ENCODE measurements at places on chromosomes 3 and 15. TPM values are rescaled to one million over a fixed set of nuclear protein-coding genes. Genes with fewer than 3 reads are reported as not detected.

- peak; percentile 72 for DNase-seq
Measured at GRCh38 chr3:165837058-165837525, at the start of gene BCHE. Gene BCHE, minus strand, starts transcription at chr3:165837423. Its CDS starts 6,390 bp downstream, at chr3:165831033.

- DNase-seq, result peak; percentile 52
Measured at GRCh38 chr3:30673425-30674341, 67.3 kb downstream of the TGFBR2 start.

- DNase-seq, result no peak
Measured at GRCh38 chr3:195156286-195156890, 114.6 kb downstream of the XXYLT1 start.

DNA sequence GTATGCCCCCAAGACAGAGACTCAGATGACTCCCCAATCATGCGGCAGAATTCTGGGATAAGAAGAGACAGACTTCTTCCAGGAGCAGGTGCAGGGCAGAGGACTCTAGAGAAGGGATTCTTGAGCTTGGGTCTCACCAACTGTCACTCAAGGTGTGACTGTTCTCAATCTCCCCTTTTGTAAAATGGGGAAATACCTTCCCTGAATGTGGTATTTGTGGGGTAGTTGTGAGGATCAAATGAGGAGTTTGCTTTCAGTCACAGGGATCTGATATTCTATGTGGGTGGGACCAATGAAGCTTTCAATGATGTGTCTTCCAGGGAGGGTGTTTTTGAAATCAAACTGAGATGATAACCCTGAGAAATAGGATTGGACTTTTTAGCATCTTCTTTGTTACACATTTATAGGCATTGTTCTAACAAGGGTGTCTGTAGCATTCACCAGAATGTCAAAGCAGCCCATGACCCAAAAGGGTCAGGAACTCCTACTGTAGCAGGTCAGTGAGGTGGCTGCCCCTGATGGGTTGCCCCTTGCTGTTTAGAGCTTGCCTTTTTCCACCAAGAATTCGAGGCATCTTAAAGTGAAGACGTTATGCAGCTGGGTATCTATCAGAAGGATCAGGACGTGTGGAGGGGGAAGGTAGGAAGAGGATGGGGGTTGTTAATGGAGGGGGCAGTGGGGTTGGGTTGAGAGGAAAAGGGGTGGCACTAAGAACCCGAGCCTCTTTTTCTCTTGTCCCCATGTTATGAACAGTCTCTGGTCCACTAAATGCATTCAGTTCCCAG lies 28.8 kb downstream of the UMPS start:
- no peak for DNase-seq

DNA sequence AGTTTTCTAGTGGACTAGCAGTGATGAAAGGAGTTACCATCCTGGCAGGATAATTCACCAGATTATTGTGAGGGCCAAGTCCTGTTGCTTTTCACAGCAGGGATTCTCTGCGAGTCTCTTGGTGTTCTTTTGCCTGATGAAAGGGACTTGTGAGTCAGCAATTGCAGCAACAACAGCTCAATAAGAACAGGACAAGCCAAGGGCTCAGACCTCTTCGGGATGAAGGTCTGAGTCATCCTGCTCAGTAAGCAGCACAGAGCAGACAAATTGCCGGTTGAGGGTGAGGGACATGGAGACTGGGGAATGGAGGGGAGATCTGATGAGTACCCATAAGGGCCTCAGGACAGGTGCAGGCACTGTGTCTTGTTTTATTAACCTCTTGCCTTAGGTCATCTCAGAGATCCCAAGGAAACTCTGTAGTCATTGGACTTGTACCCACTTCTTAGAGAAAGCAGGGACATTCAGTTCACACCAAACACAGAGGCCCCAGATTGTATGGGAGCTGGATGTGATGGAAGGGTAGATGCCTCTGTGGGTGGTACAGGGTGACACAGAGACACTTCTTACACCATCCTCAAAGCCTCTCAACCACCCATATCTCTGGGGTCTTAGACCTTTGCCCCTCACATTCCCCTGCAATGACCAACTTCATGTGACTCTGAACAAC lies 173.8 kb upstream of the TLE3 start:
- peak; percentile 95 for DNase-seq

GRCh38 chr3:117628823-117629291 lies 919.3 kb downstream of the TUSC7 start:
- peak; percentile 93 for DNase-seq

DNA sequence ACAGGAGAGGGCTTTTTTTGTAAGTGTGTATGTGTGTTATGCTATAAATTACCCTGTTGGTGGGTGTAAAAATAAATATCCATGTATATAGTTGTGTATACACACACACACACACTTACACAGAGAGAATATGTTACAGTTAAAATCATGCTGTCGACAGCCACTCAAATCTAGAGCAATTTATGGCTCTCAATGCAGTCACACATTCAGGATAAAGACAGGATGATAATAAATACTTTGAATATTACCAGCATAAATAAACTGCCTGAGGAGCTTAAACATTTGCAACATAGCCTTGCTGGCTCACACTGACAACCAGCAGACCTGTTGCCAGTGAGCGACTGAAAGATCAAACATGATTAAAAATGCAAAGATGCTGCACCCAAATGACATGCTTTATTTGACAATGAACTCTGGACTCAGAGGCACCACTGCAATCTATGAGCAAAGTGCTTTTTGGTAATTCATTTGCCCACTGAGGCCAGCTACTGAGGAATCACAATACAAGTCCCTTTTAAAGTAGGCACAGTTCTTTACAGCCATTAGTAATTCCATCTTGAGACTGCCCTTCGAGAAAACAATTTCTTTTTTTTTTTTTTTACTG lies 458.9 kb downstream of the FHIT start:
- no peak for DNase-seq

GRCh38 chr3:151770956-151771355 lies 37.2 kb downstream of the AADACL2 start:
- peak; percentile 67 for DNase-seq

- no peak for DNase-seq
Measured at GRCh38 chr3:41653571-41654239, 308.2 kb downstream of the ULK4 start.

DNA sequence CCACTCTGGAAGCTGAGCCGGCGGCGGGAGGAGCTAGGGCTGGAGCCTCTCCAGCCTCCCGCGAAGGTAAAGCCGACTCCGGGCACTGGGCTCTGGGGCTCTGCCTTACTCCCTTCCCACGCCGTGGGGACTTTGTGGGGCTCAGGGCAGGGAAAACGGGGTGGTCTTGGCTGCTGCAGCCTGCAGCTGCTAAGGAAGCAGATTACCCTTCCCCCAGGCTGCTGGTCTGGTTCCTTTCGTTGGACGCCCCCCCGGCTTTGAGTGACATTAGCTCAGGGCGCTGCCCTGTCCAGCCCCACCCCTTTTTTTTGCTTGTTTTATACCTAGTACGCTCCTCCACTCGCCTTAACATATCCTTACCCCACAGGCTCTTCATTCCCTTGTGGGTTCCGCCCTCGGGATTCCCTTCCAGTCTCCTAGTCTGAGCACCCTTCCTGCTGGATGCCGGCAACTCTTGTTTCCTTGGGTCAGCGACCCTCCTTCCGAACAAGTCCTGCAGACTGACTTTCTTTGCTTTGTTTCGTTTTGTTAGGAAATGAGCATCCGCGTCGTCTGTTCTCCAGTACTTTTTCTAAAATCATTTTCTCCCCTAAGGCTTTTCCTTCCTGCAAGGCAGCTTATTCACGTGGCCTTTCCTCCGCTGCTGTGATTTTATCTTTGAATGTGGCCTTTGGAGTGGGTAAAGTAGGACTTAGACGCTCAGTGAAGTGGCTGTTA lies 551 bp downstream of the DNAJC13 start:
- DNase-seq, result peak; percentile 71

- DNase-seq, result no peak
Measured at GRCh38 chr15:86355801-86356200, 276.1 kb downstream of the AGBL1 start.

DNA sequence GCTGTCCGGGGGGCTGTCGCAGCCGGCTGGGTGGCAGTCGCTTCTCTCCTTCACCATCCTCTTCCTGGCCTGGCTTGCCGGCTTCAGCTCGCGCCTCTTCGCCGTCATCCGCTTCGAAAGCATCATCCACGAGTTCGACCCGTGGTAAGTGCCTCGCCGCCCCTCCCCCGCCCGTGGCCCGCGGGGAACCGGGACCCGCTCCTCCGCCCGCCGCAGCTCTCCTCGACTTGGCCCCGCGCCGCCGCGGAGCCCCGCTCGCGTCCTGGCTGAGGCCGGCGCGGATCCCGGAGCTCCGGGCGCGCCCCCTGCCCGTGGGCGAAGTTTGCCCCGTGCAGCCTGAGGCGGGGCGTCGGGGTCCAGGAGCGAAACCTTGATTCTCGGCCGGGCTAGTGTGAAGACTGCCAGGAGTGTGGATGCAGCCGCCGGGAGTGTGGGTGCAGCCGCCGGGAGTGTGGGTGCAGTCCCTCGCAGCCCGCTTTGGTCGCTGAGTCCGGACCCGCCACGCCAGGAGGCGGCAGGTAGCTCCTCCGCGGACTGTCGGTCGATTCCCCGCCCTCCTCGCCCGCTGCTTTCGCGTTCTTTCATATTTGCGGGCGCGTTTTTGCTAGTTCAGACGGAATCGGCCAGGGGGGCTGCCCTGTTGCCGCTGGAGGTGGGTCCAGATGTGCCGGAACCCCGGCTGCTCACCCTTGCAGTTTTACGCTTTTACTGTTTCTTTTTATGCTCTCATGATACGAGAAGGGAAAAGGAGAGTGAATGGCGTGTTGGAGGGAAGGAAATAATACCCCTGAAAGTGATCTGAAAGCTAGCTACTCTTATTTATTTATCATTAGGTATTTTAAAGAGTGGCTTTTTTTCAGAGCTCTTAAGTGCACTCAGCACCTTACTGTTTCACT lies 692 bp downstream of the STT3B start:
- DNase-seq, result no peak

- no peak for DNase-seq
Measured at GRCh38 chr15:38215707-38216106, 36.9 kb upstream of the SPRED1 start.

GRCh38 chr15:35309886-35310285 lies 224.8 kb upstream of the NANOGP8 start:
- peak; percentile 20 for DNase-seq

DNA sequence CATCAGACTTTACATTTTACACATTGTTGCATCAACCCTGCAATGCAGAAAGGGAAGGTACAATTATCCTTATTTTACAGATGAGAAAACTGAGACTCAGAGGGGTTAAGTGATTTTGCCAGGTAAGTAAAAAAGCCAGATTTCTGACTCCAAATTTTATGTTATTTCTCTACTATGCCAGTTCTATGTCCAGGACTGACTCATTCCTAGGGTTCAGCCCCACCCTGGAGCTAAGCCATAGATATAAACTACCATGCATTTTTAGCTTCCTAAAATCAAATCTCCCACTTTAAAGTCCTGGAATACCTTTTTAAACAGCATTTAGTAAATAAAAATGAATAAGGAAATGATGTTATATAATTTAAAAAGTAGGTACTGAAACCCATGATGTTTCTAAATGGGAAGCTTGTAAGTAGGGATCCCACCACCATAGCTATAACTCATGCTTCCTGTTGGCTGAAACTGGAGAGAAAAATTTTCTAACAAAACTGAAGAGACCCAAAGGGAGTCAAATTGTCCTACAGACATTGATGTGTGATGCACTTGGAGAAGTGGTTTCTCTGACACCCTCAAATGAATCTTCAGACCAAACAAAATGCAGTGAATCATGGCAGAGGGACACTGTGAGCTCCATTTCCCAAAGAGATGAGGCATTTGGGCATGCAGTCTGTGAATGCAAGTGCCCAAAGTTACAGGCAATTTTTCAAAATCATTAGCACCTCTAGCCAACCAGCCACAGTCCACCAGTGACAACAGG lies 301.7 kb upstream of the UMPS start:
- DNase-seq, result no peak

DNA sequence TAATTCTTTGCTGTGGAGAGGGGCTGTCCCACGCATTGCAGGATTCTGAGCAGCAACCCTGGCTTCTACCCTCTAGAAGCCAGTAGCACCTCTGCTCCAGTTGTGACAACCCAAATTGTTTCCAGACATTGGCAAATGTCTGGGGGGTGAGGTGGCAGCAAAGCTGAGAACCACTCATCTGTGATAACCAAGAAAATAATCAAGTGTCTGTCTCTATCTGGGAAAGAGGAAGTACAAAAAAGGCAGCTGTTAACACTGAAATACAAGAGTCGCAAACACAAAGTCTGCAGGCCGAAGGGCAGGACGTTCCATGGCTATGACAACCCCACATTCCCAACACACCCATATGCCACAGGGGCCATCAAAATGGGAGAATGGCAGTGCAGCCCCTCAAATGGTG lies 42.2 kb upstream of the GNB5 start:
- no peak for DNase-seq

GRCh38 chr15:30921781-30922479 lies 18.2 kb downstream of the FAN1 start:
- no peak for DNase-seq

DNA sequence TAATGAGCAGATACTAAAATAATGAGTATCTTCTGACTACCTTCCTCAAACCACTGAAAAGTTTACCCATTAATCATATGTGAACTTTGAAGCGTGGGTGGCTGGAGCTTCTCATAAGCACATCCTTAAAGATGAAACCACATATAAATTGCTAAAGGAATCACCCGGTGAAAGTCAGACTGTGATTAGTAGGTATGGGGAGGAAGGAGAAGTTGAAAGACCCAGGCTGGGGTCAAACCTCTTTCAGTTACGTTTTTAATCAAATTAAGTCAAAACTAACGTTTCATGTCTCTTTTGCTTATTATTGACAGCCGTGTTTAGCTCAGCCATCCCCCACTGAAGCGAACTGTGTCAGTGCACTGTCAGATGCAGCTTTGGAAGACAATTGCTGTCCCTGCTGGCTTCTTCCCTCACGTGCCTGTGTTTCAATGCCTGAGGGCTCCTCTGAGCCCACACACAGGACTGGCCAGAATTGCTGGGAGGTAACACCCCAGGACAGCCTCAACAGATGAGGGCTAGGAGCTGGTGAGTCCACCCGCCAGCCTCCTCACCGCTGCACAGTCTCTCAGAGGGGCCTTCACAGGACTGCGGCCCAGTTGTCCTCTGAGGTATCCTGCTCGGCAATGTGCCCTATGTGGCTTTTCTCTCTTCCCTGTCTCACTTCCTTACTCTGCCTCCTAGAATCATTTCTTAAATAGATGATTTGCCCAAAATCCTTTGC lies 29.3 kb upstream of the SH3BP5 start:
- DNase-seq, result no peak

- peak; percentile 30 for DNase-seq
Measured at GRCh38 chr3:171797873-171798272, 12.4 kb downstream of the PLD1 start.

DNA sequence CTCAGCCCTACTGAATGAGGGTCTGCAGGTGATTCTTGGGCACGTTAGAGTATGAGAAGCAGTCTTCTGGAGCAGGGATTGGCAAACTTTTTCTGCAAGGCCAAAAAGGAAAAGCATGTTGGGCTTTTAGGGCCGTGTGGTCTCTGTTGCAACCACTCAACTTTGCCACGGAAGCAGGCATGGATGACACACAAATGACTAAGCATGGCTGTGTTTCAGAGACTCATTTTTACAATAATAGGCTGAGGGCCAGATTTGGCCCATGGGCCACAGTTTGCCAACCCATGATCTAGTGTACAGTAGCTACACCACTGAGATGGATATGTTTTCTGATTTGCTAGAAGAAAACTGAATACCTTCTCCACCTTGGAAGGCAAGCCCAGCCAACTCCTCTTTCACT lies 66.1 kb upstream of the PRICKLE2 start:
- peak; percentile 94 for DNase-seq

RBPMS2 gene
- total RNA-seq, result 0.09 TPM

BLM gene
- 3.8 TPM for total RNA-seq

HAUS2 gene
- total RNA-seq, result 41.4 TPM

PRKCI gene
- 63.9 TPM for total RNA-seq

TRANK1 gene
- total RNA-seq, result 123 TPM

Data from fibroblast of the aortic adventitia (primary cell).